ENCODE measurements at places on chromosomes 7 and 10.

- no peak for DNase-seq
Observed at GRCh38 chr10:63675171-63675570, 154.0 kb downstream of the REEP3 start.

DNA sequence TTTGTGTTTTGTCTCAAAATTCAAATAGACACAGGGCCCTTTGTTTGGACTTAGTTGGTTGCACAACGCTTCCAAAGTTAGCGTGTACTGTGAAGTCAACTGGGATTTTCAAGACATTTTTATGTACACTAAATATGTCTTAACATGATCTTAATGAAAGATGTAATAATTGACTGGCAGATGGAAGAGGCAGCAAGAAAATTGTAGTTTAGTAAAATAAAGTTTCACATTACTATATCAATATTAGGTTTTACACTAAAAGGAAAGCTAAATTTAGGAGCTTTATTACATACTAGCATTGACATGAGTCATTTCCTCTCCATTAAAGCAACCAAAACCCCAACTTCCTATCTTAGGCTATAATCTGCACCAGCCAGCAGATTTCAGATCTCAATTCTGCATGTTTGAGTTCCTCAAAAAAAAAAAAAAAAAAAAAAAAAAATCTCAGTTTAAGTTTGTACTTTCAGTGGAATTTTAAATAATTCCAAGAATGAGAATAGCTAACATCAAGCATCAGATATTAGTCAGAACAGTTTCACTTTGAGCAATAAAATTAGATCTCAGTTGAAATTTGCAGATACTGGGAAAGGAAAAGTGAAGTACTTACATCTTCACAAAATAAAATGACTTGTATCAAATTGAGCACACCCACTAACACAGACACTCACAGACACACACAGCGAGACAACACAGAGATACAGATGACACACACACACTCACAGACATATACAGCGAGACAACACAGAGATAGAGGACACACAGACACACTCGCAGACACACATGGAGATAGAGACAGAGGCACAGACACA lies 346.6 kb upstream of the KLF6 start:
- no peak for DNase-seq

DNA sequence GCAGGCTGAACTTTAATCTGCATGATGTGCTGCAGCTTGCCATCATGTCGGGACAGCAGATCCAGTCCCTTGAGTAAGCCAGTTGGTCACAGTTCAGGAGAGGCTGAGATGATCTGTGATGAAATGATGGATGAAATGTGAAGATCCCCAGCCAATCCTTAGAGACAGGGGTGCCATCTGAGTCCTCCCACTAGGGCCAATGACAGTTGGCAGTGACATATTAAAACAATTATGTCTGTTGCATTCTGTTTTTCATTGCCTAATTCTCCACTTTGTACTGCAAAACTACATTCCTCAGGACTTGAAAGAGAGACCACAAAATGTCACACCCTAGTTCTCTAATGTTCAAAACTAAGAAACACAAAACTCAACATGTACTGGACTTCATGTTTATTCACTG lies 66.3 kb upstream of the CAV2 start:
- no peak for DNase-seq

DNA sequence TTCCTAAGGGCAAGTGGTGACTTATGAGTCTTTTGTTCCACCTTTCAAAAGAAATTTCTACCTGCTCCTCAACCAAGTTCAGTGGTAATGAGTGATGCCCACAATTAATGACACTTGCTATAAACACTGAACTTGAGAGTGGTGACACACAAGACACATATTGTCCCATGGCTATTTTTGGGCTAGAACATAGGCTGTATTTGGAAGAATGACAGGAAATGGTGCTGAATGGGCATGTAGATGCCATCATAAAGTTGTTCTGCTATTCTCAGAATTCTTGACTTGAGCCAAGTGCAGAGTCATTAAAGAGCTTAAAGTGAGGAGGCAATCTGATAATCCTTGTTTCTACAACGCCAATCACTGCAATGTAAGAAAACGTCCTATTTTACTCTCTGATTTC lies 313.3 kb downstream of the AGMO start:
- no peak for DNase-seq

- DNase-seq = no peak
Observed at GRCh38 chr10:37275216-37275777, 149.9 kb downstream of the ANKRD30A start.

DNA sequence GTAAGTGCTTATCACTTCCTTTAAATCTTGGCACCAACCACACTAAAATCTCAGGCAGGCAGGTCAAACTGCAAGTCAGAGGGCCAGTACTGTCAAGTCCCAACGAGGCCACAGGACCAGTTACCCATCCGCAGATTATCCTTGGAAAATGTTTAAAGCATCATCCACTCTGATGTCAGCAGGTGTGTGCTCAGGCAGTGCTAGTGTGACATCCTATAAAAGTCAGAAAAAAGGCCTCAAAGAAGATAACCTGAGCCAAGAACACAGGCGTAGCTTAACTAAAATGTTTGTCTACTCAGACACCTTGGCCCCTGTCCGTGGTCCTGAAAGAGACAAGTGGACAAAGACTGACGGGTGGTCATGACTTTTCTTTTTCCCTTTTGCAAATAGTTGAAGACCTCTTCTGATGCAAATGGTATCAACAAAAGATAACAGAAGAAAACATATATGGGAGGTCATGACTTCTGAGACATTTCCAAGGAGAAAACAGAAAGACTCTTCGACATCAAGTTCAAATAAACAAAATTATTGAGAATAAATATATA lies 309.3 kb downstream of the KCNMA1 start:
- DNase-seq = no peak
